ENCODE measurements at places on chromosomes 7 and 10.

GRCh38 chr7:39709768-39710311 lies 86.5 kb downstream of the RALA start:
- DNase-seq = peak; percentile 15

- DNase-seq = no peak
These were observed 60.2 kb downstream of the LSMEM1 start for GRCh38 chr7:112540839-112541577.

GRCh38 chr10:86064219-86064618 lies 302.4 kb downstream of the GRID1 start:
- no peak for DNase-seq

DNA sequence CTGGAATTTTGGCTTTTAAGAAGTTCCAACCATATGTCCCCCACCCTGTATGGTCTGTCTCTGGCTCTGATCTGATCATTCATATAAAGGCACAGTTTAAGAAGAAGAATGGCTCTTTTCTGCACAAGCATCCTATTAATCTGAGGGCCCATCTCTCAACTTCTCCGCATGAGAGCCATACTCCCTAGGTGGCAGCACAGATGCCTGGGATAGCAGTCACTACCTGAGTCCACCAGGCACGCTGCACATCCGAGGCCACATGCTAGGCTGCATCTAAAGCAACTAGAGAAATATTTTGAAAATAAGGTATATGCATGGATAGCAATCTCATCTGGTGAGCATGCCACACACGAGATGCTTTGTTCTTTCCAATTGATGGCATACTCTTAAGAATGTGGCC lies 565.5 kb downstream of the PARD3 start:
- no peak for DNase-seq

- DNase-seq = no peak
These were observed 186.3 kb downstream of the FRMD4A start for GRCh38 chr10:14144451-14144850.

- DNase-seq = peak; percentile 81
These were observed at the start of gene LOXL4 for GRCh38 chr10:98267894-98268693. LOXL4 (minus strand) TSS chr10:98268194; CDS start chr10:98263019, 5,175 bp downstream.

DNA sequence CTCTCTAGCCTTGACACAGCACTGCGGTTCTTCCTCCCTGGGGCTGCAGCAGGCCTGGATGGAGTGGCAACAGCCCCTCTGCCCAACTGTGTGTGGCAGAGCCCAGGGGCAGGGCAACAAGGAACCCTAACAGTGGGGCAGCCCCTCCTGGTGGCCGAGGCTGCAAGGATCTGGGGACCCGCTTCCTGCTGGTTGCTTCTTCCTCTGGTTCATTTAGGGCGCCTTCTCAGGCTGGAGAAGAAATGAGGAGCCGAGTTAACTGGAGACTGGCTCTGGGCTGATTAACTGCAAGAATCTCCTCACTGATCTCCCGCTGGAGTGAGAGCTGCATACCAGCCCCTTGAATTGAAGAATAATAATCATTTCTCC lies 80.1 kb upstream of the EMX2 start:
- no peak for DNase-seq

- DNase-seq = peak; percentile 4
These were observed 182.8 kb downstream of the ZWINT start for GRCh38 chr10:56178210-56178609.

GRCh38 chr10:11231285-11231684 lies 213.6 kb downstream of the CELF2 start:
- no peak for DNase-seq

GRCh38 chr7:151484971-151485707 lies 34.6 kb downstream of the RHEB start:
- DNase-seq = no peak

DNA sequence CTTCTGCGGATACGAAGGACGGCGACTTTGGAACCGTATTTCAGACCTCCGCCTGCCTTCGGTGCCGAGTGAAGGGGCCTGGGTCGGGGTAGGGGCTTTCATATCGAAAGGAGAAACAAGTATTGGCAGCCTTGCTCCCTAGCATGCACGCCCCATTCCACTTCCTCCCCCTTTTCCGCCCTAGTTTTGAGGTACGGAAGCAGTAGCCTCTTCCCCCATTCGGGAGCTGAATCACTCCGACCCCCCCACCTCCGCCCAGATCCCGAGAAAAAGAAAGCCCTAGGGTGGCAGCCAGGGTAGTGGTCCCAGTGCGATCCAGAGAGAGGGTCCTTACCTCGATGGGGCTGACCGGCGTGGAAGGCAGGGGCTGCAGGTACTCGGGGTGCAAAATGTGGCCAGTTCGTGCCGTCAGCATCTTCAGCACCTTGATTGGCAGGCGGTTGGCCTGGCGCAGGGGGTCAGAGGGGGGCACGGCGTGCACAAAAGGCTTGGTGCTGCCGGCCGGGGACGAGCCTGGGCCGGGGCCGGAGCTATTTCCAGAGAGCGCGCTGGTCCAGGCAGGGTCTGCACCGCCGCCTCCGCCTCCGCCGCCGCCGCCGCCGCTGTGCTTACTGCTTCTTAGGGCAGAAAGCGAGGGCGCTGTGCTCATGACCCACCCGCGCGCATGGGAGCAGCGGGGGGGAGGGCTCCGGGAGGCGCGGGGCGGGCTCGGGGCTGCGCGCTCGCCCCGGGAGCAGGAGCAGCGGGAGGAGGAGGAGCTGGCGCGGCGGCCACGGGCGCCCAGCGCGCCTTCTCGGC lies 594 bp downstream of the ZNF503 start:
- DNase-seq = peak; percentile 73

DNA sequence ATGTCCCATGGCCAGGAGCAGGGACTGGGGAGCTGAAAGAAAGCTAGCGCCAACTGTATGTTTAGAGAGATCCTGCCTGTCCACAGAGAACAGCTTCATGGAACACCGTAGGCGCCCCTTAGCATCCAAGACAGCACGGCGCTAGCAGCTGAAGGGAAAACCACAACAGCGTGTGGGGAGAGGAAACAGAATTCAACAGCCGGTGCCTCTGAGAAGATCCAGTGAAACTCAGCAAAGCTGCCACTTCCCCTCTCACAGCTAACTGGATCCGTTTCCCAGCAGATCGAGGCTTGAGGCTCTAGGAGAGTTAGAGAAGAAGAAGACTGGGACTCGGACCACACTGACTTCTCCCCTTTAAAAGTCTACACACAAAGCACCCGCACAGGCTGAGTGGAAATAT lies 145.0 kb downstream of the MAD1L1 start:
- no peak for DNase-seq

DNA sequence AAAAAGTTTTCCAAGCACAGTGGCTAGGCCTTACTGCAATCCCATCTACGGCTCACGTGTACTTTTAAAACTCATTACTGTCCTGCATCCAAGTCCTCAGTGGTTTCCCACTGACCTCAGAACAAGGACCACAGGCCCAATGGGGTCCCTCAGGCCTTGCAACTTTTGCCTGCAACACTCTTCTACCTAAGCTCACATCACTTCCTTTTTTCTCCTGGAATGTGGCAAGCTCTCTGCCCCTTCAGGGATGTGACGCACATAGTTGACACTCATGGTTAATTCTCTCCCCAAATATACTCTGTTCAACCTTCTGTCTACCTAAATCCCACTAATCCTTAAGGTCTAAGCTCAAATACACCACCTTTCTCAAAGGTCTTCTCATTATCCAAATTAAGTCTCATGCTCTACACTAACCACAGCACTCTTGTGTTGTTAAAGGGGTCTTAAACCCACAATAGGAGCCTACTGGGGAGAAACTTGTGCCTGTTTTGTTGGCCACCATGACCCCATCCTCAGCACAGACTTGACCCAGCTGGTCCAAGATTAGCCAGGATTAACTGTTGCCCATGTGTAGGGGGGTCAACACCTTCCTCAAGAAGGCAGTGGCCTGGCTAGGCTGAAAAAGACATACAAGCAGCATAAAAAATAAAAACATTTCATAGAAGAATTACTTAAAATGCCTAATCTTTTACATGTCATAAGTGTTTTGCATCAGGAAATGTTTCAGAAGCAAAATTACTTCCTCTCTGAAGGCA lies 15.2 kb downstream of the HNRNPF start:
- DNase-seq = no peak

GRCh38 chr10:108352771-108353170 lies 1188.3 kb upstream of the SORCS1 start:
- no peak for DNase-seq

DNA sequence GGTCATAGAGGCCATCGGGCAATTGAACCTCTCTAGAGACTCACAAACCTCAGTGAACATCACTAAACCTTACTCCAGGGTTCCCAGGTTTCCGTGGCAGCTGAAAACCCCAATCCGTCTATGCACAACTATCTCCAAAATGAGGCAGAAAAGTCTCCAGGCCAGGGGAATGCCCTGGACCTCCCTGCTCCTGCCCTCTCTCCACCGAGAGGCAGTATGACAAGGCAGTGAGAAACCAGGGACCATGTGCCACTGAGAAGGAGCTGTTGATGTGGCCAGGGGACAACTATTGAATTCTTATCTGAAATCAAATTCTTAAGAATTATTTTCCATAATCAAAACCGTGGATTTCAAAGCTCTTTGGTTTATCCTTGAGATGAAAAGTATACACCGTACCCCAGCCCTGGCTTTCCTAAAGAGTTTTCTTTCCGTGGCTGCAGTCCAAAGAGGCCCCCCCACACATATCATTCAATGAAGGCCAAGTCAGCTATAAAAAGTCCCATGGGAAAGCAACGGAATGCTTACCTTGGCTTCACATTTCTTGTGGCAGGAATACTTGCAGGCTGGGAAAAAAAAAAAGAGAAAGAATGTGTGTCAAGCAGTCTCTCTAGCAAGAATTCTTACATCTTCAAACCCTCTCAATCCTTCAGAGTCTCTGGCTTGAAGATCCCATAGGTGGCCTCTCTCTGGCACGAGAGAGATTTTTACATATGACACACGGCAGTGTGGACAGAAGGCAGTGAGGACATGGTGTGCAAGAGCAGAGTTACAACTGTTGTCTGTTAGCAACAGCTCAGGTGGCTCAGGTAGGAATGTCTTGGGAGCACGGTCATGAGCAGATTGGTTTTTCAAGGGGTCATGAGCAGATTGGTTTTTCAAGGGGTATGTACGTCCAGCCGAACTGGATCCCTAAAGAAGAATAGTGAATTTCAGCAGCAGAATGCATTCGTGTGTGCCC lies 75.2 kb downstream of the TNS3 start:
- no peak for DNase-seq

DNA sequence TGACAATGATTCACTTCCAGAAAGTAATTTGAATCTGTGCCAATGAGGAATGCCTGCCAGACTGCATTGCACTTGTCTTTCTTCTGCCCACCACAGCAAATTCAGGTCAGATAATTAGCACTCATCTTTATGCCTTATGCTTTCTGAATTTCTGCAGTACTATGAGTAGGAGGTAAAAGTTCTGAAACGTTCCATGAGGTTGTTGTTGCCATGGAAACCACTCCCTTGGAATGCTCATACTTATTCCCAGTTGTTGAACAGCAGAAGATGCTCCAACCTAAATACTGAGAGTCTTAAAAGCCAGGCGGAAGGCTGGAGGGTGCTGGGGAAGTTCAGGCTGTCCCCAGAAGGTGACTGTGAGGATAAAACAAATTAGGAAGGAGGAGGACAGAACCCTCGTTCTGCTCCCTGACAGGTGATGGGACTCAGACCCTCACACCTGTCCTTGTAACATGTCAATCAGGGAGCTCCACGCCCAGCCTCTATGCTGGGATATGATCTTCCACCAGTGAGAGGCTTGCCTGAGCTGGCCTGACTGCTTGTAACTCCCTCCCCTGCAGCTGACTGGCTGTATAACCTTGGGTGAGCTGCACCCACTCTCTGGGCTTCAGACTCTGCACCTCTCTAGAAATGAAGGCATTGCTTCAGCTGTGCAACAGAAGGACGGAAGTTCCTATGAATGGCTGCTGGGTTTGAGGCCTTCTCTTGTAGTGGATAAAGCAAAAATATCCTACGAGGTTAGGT lies 554.3 kb upstream of the MGMT start:
- no peak for DNase-seq

DNA sequence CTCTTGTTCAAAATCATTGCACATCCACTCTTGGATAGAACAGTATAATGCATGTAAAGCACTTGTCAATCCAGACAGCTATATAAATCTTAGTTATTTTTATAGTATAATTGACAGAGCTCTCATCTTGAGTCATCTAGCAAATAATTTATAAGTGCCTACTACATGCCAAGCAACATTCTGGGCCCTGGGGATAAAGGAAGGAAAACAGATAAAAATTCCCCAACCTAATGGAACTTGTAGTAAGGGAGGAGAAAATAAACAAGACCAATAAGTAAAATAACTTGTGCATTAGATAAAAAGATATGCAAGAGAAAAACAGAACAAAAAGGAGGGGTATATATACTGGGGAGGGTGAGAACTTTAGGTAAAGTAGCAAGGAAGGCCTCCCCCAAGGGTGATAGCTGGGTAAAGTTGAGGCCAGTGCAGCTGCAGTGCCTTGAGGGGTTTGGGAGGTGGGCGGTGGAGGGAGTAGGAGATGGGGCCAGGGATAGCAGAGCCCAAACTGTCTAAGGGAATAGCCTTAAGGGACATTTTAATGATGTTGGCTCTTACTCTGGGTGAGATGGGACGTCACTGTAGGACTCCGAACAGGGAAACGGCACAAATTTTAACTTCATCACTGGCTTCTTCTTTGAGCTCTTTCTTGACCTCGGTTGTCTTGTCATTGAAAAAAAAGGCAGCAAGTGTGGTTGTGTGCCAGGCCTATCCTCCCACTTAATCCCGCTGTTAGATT lies 79.3 kb upstream of the SEC61G start:
- no peak for DNase-seq

DNA sequence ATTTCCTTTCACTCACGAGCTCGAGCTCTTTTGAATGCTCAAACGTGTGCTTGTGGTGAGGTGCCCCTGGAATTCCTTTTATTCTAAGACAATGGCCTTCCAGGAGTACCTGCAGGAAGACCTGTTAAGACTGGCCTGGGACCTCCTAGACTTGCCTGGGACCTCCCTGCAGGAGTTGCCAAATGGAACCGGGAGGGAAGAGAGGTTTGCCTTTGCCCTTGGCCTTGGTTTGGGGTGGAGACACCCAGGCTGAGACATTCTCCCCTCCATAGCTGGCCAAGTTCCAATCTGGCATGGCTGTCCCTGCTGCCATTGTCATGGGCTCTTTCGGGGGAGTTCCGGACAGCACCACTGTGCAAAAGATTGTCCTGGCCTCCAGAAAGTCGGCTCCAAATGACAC lies 39.7 kb downstream of the DNAJB12 start:
- DNase-seq = no peak

DNA sequence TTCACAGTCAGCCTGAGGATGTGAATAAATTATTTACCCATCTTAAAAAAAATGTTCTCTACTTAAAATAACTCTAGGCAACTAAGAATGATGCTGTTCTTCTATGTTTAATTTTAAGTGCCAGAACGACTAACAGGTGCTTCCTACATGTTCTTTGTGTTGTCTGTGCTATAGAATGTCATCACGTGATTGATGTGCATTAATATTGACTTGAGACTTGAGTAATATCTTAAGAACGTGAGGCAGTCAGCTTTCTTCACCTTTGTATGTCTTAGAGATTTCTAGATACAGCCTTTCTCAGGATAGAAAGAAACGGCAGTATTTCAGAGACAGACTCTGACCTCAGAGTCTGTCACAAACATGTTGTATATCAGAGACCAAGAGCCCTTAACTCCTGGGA lies 274.6 kb downstream of the KCND2 start:
- no peak for DNase-seq

DNA sequence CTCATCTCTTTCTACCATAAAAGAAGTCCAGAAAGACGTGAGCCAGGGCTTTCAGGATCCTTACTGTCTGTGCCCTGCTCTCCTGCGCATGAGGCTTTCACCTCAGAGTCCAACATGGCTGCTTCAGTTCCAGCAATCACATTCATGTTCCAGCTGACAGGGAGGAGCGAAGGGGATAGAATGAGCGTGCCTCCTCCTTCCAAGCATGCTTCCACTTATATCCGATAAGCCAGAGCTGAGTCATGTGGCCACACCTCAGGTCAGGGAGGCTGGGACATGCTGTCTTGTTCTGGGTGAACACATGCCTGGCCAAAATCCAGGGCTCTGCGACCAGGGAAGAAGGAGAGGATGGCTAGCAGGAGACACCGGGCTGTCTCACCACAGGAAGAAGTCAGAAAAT lies 248.2 kb downstream of the SKAP2 start:
- no peak for DNase-seq

Measured in retina (tissue), 1 donor.